ENCODE measurements at places on chromosomes 6 and 20.

DNA sequence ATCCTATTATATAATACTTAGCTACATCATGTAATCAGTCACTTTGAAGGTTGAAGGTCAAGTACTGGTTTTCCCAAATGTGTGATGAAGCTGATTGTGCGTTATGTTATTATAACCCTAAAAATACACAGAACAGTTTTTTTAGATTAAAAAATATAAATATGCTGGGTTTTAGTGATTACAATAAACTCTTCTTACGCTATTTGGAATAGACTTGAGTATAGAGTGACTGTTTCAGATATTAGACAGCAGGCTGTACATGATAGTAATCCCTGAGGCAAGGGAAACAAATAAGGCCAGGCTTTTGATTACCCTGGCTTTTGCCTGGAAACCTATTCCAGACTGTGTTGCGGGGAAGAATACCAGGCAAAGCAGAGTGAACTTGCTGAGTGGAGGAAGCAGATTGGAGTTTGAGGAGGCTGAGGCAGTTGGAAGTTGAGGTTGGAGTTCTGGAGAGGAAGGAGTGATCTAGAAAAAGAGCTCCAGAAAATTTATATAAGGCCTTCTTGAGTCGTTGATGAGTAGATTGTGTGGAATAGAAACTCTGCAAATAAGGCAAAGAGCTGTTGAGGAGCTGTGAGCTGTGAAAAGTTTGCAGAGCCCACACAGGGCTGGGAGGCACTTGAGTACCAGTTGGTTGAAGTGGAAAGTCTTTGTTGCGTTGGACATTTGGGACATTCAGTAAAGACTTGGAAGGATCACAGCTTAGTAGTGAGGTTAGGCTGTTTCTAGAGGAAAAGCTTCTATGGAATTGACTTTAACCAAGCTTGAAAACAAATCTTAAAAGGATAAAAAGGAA, 26.4 kb downstream of the MAP3K4 start:
- no peak for DNase-seq

DNA sequence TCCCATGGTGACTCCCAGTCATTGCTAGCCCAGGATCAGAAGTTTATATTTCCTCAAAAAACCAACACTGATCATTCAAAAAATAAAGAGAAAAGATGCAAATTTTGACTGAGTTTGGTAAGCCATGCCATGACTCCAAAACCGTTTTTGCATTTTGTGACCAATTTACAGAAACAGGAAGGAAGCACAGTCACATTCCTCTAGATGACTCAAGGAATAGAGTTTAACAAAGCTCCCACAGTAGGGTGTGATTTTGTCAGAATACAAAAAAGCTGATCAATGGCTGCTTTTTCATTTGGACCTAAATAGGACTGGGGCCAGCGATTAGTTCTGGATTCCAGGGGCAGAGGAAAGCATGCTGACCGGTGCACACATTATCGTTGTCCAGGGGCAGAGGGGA, 179.4 kb upstream of the AFDN start:
- DNase-seq: no peak

- no peak for DNase-seq
Observed at GRCh38 chr20:63331741-63332400, 29.3 kb downstream of the CHRNA4 start.

GRCh38 chr6:8738951-8739350, 303.6 kb upstream of the SLC35B3 start:
- DNase-seq: no peak

DNA sequence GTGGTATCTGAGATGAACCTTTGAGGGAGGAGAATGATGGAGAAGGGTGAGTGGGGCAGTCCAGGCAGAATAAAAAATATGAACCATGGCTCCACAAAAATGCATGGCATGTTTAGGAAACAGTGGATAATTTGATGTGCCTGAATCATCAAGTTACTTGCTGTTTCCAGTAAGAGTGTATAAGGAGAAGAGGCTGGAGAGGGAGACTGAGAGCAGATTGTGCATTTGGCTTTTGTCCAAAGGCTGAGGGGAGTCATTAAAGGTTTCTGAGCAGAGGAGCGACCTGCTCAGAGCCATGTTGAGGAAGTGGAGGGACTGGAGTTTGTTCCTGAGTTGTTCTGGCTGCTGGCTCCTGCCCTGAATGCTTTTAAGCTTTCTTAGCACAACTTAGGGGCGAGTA, 6.1 kb downstream of the MMP24 start:
- no peak for DNase-seq

DNA sequence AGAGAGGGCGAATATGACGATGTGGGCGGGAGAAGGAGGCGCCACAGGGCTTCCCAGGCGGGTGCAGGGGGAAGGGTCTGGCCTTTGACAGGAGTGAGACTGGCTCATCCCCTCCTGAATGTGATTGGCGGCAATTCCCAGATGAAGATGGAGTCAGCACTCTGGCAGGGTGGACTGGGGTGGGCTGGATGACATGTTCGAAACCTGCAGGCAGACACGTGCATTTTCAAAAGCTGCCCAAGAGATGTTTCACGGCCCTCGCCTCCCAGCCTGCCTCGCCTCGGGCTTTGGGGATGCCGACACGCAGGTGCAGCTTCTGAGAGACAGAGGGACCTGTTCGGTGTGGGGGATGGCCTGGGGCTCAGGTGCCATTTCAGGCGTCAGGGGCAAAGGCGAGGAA, 66.8 kb upstream of the AFDN start:
- no peak for DNase-seq

GRCh38 chr20:16314320-16314719, 258.9 kb downstream of the KIF16B start:
- no peak for DNase-seq

DNA sequence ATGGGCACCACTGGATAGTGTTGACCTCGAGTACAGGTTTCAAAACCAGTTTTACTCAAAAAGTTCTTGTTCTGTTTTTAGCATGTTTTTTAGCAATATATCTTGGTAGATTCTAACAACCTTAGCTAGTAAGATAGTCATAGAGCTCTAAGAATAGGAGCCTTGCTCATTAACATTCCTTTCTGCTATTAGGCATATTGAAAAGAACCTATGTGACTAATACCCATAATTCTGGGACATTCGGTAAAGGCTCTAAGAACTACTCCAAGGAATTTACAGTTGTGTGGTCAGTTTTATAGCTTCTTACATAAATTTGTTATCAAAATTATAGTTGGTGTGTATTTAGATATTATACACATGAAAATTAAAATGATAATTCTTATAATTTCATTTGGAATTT, 11.6 kb downstream of the SLC9A8 start:
- DNase-seq: no peak

DNA sequence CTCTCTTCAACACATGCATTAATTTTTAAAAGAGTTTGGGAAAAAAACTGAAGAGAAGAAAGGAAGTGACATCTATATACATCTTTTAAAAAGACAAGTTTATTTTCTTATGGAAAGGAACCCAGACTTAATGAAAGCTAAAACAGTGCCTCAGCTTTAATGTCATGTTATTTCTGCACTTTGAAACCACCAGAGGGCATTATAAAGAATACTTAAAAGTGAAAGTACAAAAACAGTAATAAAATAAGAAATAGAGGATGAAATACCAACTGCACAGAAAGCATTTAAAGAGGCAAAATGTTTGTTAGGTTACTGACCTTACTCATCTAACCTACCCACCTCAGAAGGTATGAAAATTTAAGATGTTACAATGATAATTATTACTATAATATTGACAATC, 98.8 kb downstream of the HUS1B start:
- no peak for DNase-seq

DNA sequence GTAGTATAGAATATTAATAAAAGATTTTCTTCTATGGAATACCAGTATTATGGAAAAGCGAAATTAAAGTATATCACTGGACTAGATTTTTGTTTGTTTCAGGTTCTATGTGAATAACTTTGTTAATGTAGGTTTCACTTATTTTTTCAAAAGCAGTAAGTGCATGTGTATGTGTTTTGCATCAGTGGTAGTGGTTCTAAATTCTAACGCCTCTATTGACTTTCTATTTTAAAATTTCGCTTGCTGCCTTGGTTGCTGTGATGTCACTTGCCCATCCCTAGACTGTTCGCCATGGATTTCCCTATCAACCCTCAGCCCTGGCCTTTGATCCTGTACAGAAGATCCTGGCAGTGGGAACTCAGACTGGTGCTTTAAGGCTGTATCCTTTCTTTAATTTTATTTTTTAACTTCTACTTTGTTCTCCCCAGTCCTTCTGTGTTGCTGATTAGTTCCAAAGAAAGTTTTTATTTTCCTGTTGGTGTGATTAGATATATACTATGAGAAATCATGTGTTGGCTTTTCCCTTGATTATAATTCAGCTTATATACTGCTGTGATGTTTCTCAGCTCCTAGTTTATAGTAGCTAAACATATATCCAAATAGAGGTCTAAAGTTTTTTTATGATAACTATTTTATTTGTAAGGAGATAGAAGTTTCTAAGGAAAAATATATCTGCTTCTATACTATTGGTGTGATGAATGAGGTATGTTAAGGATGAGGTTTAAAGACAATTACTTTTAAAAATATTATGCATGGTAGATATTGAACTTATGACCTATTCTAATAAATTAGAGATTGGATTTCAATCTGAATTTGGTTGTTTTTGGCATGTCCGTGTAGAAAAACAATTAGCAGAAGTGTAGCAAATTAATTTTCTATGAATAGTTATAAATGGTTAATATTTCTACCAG, 1.7 kb downstream of the STXBP5 start:
- DNase-seq: no peak

- no peak for DNase-seq
Observed at GRCh38 chr6:49980898-49981297, 11.5 kb upstream of the DEFB113 start.

- no peak for DNase-seq
Observed at GRCh38 chr6:4773181-4773580, 3.0 kb upstream of the CDYL start.

- DNase-seq: no peak
Observed at GRCh38 chr6:4327841-4328240, 192.5 kb upstream of the ECI2 start.

DNA sequence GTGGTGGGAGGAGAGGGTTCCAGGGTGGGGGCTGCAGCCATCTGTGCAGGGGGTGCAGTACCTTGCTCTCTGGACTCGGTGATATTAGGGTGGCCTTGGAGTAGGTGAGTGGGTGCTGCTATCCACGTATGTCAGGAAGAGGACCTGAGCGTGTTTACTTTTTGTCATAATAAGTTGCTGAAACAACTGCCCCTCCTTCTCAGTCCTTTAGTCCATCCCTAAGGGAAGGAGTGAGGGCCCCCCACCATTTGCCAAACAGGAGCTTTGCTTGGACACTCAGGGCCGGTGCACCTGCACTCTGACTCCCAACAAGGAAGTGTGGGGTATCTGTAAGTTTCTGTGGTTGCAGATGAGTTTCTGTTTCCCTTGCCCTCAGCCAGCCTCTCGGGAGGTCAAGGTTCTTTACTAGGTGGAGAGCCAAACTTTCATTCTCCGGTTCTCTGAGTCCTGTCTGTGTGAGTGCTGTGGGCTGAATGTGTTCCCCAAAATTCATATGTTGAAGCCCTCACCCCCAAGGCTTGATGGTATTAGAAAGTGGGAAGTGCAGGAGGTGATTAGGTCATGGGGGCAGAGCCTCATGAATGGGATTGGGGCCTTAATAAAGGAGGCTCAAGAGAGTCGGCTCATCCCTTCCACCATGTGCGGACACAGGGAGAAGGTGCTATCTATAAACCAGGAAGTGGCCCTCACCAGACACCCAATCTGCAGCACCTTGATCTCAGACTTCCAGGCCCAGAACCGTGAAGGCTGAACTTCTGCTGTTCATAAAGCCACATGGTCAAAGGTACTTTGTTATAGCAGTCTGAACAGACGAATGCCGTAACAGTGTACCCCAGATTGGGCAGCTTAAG, 19.6 kb upstream of the CCR6 start:
- DNase-seq: no peak

- DNase-seq: no peak
Observed at GRCh38 chr6:155436981-155437749, 18.5 kb downstream of the NOX3 start.

GRCh38 chr6:155599561-155599960, 143.9 kb upstream of the NOX3 start:
- DNase-seq: no peak

DNA sequence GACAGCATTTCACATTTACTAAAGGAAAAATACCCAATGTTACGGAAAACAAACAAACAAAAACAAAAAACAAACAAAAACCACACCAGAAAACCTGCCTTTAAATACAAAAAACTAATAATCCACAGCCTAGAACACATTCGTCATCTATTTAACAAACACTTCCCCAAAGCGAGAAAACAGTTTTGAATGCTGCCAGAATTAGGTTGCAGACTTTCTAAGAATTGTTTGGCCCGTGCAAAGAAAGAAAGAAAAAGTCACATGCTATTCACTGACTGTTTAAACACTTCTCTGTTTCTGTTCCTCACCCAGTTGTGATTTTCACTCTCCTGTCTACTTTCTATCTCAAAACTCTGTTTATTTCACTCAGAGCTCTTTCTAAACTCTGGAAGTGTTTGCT, 52.5 kb downstream of the BCAS1 start:
- no peak for DNase-seq

DNA sequence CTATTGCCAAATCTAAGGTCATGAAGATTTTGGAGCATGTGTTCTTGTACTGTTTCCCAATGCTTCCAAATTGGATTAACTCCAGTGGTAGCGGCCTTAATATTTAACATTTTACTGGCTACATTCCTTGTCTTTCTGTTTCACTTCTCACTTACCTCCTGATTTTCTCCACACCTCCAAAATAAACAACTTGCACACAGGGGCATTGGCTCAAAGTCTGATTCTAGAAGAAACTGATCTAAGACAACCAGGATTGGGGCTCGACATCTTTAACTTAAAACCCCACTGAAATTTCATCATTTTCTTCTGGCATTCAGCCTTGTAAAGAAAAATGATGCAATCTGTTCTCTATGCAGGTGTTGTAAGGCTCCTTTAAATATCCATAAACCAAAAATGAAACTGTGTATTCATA, 557.9 kb upstream of the ID4 start:
- DNase-seq: no peak

- no peak for DNase-seq
Observed at GRCh38 chr20:51470907-51471411, 71.6 kb downstream of the NFATC2 start.

GRCh38 chr20:63284544-63284949, 8.4 kb upstream of the COL20A1 start:
- DNase-seq: no peak

DNA sequence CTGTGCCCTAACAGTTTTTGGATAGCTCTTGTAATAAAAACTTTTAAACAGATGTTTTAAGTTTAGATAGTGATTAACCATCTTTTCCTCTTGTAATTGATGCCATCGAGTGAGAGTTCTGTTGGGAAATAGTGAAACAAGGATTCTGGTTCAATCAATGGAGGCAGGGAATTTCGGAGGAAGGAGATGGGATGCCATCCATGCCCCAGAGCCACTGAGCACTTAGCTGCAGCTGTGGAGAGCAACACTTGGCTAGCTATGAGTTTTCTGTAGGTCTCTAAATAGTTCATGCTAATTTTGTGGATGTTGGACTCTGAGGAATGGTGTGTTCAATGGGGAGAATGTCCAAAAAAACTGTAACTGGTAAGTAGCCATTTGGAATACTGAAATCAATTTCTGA, 16.7 kb downstream of the CBFA2T2 start:
- no peak for DNase-seq

Measured in esophagus squamous epithelium (tissue), 5 donors.